ENCODE measurements at places on chromosomes 5 and 9.

GRCh38 chr5:107542428-107542827 is 128.3 kb downstream of the EFNA5 start:
- no peak for DNase-seq

GRCh38 chr9:17185481-17186029 is 50.7 kb downstream of the CNTLN start:
- no peak for DNase-seq

GRCh38 chr9:115162946-115163345 is 45.0 kb upstream of the TNC start:
- DNase-seq, result no peak

DNA sequence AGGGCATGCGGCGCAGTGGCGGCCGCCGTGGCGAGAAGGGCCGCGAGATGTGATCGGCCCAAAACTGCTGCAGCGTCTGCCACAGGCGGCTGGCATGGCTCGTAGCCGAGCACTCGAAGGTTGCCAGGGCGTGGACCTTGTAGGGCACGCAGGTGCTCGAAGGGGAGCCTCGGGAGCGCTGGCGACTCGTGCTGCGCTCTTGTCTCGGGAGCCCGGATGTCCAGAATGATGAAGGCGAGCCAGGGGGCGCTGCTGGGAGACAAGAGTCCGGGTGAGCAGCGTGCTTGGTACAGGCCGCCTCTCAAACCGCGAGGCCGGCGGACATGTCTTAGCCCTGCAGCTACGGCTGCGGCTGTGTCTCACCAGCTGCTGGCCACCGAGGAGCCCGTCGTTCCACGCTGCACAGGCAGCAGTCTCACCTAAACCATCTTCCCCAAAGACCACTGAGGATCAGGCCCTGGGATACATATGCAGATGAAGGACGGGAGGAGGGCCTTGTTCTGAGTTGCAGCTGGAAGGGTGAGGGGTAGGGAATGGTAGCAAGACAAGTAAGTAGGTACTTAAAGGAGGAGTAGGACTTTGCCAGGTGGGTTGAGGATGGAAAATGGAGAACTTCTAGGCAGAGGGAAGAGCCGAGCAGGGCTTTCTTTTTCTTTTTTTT is 1.7 kb downstream of the CBY3 start:
- peak; percentile 86 for DNase-seq

DNA sequence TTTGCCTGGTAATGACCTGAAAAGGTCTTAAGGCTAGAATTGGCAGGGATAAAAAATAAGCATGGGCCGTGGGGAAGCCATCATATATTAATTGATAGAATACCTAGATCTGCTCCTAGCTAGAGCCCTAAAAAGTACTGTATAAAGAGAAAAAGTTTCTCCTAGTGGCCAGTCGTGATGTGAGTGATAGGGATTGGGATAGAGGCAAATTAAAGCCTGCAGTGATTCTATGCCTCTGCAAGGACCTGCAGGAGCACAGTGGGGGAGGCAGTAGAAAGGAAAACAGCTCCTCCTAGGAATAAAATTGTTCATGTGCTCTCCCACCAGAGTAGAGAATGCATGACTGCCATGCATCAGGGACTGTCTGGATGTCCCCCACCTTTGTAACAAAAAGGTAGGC is 56.2 kb upstream of the FTMT start:
- no peak for DNase-seq

- no peak for DNase-seq
These were observed 100.4 kb downstream of the KLHL3 start for GRCh38 chr5:137635521-137635921.

- no peak for DNase-seq
These were observed 443.5 kb downstream of the PLK2 start for GRCh38 chr5:58016358-58016757.

- DNase-seq, result no peak
These were observed 20.2 kb downstream of the CDH6 start for GRCh38 chr5:31213705-31214121.

GRCh38 chr5:65394087-65394486 is 87.6 kb downstream of the ADAMTS6 start:
- no peak for DNase-seq

DNA sequence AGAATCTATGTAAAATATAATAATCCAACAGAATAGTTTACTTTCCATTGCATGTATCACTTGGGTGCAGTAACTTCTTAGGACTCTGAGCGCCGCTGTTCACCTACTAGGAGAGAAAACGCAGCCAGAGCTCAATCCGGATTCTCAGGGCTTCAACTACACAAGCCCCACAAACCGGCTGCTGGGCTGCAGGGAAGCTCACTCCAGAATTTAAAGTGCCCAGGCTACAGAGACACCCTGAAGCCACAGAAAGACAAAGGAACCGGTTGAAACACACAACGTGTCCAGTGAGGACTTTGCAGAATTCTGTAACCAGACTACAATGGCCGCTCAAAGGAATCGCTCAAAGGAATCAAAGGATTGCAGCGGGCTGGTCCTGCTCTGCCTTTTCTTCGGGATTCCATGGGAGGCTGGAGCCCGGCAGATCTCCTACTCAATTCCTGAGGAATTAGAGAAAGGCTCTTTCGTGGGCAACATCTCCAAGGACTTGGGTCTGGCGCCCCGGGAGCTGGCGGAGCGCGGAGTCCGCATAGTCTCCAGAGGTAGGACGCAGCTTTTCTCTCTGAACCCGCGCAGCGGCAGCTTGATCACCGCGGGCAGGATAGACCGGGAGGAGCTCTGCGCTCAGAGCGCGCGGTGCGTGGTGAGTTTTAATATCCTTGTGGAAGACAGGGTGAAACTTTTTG is at the start of gene PCDHGA10:
Gene PCDHGA10, plus strand, starts transcription at position 134 of the 686 bp plus-strand sequence. Its CDS starts 189 bp downstream, at position 323.
- peak; percentile 61 for DNase-seq

- DNase-seq, result no peak
These were observed 208.9 kb downstream of the VPS13A start for GRCh38 chr9:77386187-77386586.

GRCh38 chr9:96137671-96138429 is 164.1 kb downstream of the HSD17B3 start:
- DNase-seq, result no peak

GRCh38 chr5:154562244-154562880 is 84.3 kb upstream of the HAND1 start:
- no peak for DNase-seq

DNA sequence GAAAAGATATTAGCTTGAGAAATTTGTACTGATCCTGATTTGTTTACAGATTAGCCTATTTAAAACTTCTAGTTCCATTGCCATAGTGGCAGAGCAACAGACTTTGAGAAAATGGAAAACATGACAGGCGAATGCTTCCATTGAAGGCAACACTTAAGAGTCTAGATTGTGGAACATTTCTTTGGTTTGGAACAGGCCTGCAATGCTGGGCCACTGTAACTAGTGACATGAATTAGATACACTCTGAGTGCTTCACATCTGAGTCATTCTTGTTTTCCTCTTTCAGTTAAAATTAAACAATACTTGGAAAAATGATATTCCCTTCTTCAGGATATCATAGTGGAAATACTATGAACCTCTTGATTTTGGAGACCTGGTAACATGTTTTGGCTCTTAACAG is 453.6 kb upstream of the TUSC1 start:
- DNase-seq, result no peak

GRCh38 chr5:175840050-175840841 is 31.1 kb upstream of the CPLX2 start:
- DNase-seq, result peak; percentile 25

DNA sequence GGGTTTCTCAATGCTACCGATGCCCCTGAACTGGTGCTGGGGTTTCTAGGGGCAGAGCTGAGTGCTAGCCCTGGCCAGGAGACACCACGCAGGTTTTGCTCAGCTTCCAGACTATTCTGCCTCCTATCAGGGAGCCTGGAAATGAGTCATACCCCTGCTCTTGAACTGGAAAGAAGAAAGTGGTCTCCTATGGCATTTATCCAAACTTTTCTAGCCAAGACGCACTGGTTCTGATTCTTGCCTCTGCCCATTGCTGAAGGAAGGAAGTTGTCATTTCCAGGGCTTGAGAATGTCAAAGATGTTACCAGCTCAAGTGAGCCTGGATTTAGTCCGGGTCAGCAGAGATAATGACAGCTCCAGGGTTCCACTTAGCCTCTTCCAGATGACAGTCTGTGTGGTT is 561.9 kb downstream of the CDK5RAP2 start:
- DNase-seq, result no peak

GRCh38 chr9:112823257-112823656 is 67.4 kb downstream of the SLC46A2 start:
- DNase-seq, result no peak

DNA sequence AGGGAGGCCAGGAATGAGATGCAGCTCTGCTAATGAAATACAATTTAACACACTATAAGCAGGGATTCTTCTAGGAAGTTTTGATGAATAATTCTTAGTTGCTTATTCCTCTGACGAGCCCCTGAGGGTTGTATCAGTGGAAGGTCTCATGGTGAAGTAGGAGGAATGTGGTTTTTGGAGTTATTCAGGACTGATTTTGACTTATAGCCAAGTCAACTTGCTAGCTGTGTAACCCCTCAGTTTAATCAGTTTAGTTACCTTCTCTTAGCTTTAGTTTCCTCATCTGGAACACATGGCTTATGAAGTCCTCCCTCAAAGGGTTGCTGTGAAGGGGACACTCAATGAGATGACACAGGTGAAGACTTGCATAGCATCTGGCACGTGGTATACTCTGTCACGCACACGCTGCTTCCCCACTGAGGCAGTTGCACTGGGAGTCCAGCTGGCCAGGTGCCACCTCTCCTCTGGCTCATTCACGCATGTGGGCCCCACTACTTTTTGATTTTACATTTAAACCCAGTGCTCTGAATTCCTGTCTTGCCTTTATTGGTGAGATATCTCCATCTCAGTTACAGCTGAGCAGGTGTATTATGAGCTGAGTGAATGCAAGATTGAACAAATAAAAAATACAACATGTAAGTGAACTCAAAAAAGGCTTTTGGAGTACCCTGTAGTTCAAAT is 415.0 kb downstream of the ARHGEF28 start:
- DNase-seq, result no peak

GRCh38 chr9:106655966-106656365 is 207.0 kb upstream of the ZNF462 start:
- no peak for DNase-seq

DNA sequence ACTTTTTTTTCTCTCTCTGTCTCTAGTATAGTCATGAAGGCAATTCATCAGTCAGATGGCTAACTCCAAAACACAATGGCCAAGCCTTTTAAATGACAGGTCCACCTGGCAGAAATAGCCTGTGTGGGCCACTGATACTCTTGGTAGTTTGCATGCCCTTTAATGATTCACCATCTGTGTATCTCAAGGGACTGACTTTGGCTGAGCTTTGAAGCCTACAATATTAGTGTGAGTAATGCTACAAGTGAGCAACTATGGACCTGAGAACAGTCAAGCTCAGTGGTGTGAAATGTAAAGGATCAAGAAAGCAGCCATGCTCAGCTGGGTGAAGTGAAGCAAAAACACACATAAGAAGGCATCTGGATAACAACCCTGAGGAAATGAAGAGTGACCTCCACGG is 506.9 kb downstream of the TLE1 start:
- no peak for DNase-seq

GRCh38 chr5:109247986-109248385 is 161.8 kb downstream of the PJA2 start:
- no peak for DNase-seq

Measured in activated CD4-positive, alpha-beta T cell treated with anti-CD3 and anti-CD28 coated beads, Interleukin-10, Interleukin-2, amounts not matched to agents 100 ng/mL and 50 ng/mL, durations not matched to agents 16 hours and 8 hours (primary cell).